ENCODE measurements at places on chromosomes 6 and 20. TPM values are rescaled to one million over a fixed set of nuclear protein-coding genes. Genes with fewer than 3 reads are reported as not detected.

EIF6 gene
- 73.9 TPM for total RNA-seq

SMOC2 gene
- 65.4 TPM for total RNA-seq

PRDM13 gene
- 0.04 TPM for total RNA-seq

TENT5A gene
- total RNA-seq: 23.1 TPM

ANKRD66 gene
- 0.66 TPM for total RNA-seq

TGM3 gene
- total RNA-seq: 0.49 TPM

TRIM31 gene
- not detected for total RNA-seq

TRIM10 gene
- 0.18 TPM for total RNA-seq

SCGN gene
- total RNA-seq: not detected

TFAP2A gene
- total RNA-seq: 0.13 TPM

ZNF337 gene
- total RNA-seq: 22.6 TPM

GHRH gene
- not detected for total RNA-seq

NECAB3 gene
- 27.8 TPM for total RNA-seq

LPIN3 gene
- total RNA-seq: 2.0 TPM

BLOC1S5 gene
- total RNA-seq: 15.7 TPM

SYNDIG1 gene
- total RNA-seq: 2.5 TPM

IMPG1 gene
- 0.22 TPM for total RNA-seq

SALL4 gene
- 0.18 TPM for total RNA-seq

FKBP1C gene
- 0.13 TPM for total RNA-seq

TMEM200A gene
- 9.2 TPM for total RNA-seq

CNBD2 gene
- 5.5 TPM for total RNA-seq

ZBTB12 gene
- total RNA-seq: 2.7 TPM

LTB gene
- 0.58 TPM for total RNA-seq

TINAG gene
- total RNA-seq: 0.04 TPM

KCTD20 gene
- total RNA-seq: 59.2 TPM

NKX2-2 gene
- 0.04 TPM for total RNA-seq

COX7A2 gene
- 380 TPM for total RNA-seq

PSORS1C2 gene
- not detected for total RNA-seq

NFATC2 gene
- 3.8 TPM for total RNA-seq

EPPIN gene
- not detected for total RNA-seq

ANGPT4 gene
- 0.04 TPM for total RNA-seq

MYH7B gene
- 21.7 TPM for total RNA-seq

FGD2 gene
- total RNA-seq: 4.1 TPM

TBC1D32 gene
- total RNA-seq: 12.9 TPM

RAB5IF gene
- 43.8 TPM for total RNA-seq

FRMD1 gene
- 0.13 TPM for total RNA-seq

WFDC12 gene
- not detected for total RNA-seq

SERPINB6 gene
- 55.3 TPM for total RNA-seq

TMEM244 gene
- total RNA-seq: 0.22 TPM

SNAI1 gene
- total RNA-seq: 3.8 TPM

Data from muscle of leg (tissue), 16 donors.